RCC 7860 (cell line): ENCODE measurements at places on chromosomes 7 and 10.

GRCh38 chr7:101564778-101565211 is 64.3 kb downstream of the MYL10 start:
- no peak for DNase-seq

DNA sequence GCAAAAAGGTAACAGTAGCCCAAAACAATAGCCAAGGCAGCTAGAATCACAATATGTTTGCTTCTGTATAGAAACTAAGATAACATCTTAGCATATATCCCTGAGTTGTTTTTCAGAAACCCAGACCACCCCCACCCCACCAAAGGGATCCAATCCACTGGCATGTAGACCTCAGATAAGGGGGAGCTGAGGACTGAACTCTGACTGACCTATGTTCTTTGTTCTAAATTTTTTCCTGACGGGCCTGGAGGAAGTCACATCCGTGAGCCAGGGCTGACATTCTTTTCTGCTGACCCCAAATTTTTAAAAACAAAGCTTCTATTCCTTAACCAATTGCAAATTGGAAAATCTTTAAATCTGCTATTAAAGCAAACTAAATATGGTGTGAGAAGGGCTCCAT is 493.9 kb upstream of the IGFBP3 start:
- DNase-seq: no peak

GRCh38 chr7:24227068-24227467 is 56.9 kb upstream of the NPY start:
- no peak for DNase-seq

DNA sequence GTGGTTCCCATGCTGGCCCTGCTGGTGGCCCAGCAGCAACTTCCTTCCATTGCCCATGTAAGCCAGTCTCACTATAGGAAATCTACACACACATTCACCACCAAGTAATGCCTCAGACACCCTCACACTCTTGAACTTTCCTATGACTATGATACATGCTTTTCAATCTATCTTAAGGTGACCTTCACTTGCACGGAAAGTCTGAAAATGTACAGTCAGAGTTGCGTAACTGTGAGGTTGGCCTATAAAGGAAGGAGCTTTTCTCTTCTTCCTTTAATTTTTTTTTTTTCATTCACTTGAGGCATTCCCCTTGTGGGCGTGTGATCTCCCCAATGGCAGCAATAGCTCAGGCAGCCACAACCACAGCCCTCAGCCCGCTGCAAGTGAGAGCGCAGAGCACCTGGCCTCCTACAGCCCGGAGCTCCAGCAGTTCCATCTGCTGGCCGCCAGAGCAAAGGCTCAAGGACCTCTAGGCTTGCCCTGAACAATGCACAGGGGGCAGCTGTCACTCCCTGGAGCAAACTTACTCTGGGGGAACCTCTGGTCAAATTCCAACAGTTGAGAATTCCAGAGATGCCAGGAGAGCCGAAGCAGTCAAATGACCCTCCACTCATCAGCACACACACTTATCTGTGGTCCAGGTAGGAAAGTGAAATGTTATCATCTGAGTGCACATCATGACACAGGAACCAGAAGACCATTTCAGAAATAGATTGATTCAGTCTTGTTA is 123.1 kb upstream of the ADO start:
- no peak for DNase-seq

GRCh38 chr10:61547297-61547696 is 94.1 kb upstream of the TMEM26 start:
- DNase-seq: no peak

DNA sequence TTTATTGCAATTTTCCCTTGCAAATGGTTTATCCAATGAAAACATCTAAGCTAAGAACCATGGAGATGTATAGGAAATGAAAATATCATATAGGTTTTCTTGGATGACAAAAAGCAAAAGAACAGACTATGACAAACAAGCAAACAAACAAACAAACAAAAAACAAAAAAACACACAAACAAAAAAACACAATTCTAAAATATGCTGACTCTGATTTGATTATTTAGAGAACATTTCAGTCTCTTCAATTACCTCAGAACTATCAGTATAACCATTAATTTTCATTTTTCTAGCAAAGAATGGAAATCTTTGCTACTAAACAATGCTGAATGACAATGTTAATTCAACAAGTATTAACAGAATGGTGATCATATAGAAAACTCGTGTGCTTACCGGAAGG is 369.5 kb upstream of the LRRN3 start:
- no peak for DNase-seq

GRCh38 chr7:91358303-91358702 is 94.1 kb downstream of the FZD1 start:
- DNase-seq: no peak

- DNase-seq: no peak
Observed at GRCh38 chr10:110474017-110474416, 23.7 kb upstream of the DUSP5 start.

DNA sequence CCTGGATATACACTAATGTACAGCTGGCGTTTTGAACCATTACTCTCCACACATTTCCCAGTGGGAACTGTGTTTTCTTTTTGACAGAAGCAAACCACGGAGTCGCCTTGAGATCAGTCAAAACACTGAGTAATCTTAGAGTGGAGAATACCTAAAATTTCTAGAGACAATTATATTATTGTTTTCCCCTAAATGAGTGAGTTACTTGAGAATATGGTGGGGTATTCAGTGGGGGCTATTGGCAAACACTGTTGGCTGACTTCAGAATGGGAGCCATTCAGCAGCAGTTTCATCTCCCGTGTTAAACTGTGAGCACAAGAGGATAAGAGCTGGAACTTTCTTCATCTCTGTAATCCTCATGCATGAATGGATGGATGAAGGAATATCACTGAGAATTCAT is 6.2 kb downstream of the IL2RA start:
- no peak for DNase-seq

- DNase-seq: no peak
Observed at GRCh38 chr7:151449990-151450389, 10.0 kb upstream of the CRYGN start.

DNA sequence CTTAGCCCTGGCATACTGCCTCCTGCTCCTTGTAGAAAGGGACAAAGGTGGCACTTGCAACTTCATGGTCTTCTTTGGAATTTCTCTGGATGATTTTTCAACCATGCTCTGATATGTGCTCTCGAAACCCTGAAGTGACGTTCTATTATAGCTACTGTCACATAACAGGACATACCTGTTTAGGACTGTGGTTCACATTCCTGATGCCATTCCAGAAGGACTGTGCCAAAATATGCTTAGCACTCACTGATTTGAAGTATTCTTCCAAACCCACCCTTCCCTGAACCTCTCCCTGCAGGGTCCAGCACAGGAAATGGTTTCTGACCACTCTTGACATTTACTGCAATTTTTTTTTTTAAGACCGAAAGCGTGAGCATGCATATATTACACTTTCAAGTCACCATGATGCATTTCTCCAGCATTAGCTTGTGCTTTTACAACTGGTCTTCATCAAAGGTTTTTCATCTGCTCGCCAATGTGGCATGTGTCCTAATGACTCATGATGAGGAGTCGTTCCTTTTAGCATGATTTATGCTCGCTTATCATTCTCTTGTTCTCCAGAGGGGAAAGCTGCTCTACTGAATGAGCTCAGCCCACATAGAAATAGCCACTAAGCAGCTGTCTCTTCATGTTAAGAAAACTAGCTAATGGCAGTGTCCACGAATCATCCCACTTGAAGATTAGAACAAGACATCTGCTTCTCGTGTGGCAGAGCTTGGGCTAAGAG is 135.2 kb downstream of the ADAM12 start:
- DNase-seq: peak; percentile 97

GRCh38 chr10:89213191-89213808 is 6.2 kb upstream of the CH25H start:
- peak; percentile 16 for DNase-seq

DNA sequence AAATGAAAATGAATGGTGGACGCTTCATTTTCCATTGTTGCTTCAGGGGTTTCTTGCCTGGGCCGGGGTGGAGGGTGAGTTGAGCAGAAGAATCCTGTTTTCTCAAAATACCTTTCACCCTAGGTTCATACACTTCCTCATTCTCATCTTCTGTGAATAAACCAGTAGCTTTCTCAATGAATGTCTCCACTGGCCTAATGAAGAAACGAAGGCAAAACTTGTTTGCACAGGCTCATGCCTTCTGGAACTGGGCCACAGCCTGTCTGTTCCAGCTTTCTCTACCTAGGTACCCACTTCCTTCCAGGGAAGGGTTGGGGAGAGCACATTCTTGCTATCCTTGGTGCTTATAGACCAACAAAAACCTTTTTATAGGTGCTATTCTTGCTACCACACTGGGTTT is 21.3 kb downstream of the STMP1 start:
- DNase-seq: no peak

GRCh38 chr10:86698207-86698940 is 30.1 kb downstream of the LDB3 start:
- DNase-seq: no peak

DNA sequence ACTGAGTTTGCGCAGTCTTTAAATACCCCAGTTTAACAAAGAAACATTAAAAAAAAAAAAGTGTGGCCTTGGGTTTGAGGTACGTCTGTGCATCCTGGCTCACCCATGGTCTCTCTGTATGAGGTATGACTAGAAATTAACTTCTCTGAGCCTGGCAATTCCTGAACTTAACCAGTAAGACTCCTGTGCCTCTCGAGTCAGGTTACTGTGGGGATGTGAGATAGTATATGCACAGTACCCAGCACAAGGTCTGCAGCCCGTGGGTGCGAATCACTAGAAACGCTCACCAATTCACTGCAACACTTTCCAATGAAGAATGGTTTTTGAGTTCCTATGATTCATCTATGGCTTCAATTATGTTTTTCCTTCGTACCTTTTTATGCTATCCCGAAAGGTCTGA is 149.9 kb downstream of the SFMBT2 start:
- no peak for DNase-seq

GRCh38 chr7:131525820-131526219 is 30.6 kb downstream of the PODXL start:
- DNase-seq: no peak

GRCh38 chr10:21280037-21280436 is 245.4 kb downstream of the SKIDA1 start:
- DNase-seq: no peak

DNA sequence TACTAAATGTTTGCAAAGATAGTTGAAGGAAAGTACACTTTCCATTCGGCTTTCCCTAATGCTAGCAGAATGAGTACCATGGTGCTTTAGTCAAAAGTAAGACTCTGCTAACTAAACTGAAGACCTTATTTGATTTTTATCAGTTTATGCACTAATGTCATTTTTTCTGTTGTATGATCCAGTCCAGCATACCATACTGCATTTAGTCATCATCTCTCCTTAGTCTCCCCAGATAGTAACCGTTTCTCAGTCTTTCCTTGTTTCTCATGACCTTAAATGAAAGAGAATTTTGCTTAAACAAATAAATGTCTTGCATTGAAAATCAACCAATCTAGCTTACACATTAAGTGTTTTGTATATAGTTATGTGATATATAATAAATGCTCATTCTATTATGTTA is 529.5 kb upstream of the SEMA3D start:
- no peak for DNase-seq

DNA sequence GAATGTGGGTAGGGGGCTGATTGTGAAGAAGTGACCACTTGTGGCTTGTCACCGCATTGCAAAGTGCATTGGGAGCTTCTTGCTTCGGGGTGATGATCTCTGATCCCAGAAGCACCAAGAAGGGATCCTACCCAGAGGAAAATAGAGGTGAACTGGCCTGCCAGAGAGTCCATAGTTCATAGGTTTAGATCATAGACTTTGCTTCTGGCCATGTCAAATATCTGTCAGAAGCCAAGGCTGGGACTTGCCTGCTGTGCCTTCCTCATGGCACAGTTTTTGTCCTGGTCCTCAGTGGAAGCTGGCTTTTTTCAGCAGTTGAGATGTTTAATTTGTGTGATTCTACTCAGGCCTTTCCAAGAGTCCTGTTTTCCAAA is 1.1 kb downstream of the ZSWIM8 start:
- no peak for DNase-seq

DNA sequence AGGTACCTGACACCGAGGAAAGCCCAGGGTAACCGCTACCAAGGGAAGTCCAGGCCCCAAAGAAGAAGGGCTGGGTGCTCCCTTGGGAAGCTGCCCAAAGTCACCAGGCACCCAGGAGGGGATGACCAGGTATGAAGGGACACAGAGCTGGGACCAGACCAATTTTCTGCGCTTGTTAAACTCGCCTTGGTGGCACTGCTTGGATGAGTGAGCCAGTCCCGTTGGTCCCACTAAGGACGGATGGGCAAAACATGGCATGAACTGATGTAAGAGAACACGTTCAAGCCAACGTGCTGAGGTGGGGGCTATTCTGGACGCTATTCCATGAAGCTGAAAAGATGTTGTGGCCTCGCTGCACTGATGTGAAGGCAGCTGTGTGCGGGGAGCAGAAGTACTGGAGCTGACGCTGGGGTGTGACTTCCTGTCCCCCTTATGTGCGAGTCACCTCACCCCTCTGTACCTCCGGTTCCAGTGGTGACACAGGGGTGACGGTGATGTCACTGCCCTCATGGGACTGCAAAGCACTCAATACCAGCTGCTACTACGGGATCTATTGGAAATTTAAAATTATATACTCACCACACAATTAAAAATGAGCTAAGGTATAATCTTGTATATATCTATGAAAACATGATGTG is 73.6 kb downstream of the COBL start:
- DNase-seq: no peak

- no peak for DNase-seq
Observed at GRCh38 chr10:112189465-112189864, 5.9 kb upstream of the GPAM start.

DNA sequence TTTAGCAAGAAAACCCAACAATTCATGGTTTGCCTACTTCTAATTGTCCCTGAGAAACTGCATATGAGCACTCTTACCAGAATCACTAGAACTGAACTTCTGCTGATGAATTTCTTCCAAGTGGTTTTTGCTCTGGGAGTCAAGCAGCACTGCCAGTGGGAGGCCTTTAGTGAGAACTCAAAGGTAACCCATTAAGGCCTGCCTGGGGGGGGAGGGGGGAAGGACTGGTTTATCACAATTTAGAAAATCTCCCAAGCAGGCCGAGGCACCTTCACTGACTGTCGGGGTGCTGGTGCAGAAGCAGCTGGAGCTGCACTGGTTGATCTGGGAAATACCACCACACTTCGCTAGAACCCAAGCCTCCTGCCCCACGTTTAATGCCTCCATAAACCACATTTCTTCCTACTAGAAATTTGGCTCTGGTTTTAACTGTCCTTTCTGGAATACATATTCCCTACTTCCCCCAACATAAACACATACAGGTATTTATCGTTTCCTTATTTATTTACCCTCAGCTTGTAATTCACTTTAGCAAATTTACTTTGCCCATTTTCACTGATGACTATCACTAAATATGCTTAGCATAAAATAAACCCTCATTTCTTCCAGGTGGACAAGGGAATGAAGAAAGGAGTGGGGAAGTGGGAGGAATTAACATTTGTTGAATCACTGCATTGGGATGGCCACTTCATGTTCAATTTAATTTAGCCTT is 14.2 kb downstream of the ANK3 start:
- no peak for DNase-seq

GRCh38 chr10:4081685-4082111 is 296.7 kb upstream of the KLF6 start:
- no peak for DNase-seq

GRCh38 chr10:79260811-79261740 is 86.2 kb upstream of the PPIF start:
- no peak for DNase-seq
